ENCODE measurements at places on chromosomes 5 and 9.

GRCh38 chr5:39138892-39139291 lies 64.7 kb upstream of the RICTOR start:
- peak overlapping the region; percentile 82 for H3K27ac ChIP-seq
- peak; percentile 78 for DNase-seq
- peaks cover 8% of the 10 kb centered on the region for H3K4me1 ChIP-seq
- no peak overlapping the region for H3K4me3 ChIP-seq
- H3K36me3 ChIP-seq, result no peaks in the 10 kb centered on the region

DNA sequence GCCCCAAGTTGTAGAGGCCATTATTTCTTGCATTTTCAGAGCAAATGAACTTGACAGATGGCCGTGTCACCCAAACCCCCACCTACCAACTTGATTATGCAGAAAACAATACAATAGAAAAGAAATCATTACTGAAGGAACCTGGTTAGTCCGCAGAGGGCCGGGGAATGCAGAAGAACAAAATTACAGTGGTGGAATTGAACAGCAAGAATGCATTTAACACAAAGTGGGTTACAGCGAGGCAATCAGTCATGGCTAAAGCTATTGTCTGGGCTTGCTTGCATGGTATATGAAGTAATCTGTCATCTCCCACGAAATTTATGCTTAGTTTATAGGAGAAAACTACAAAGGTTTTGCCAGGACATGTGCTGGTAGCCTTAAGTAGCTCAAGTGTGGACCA lies 238.3 kb upstream of the IRX1 start:
- H3K4me3 ChIP-seq, result no peak overlapping the region
- H3K27ac ChIP-seq, result no peak overlapping the region
- H3K36me3 ChIP-seq, result no peaks in the 10 kb centered on the region
- no peaks in the 10 kb centered on the region for H3K4me1 ChIP-seq

GRCh38 chr9:106929471-106930177 lies 66.7 kb downstream of the ZNF462 start:
- peaks cover 17% of the 10 kb centered on the region for H3K36me3 ChIP-seq
- no peaks in the 10 kb centered on the region for H3K27me3 ChIP-seq
- H3K4me1 ChIP-seq, result no peaks in the 10 kb centered on the region
- H3K27ac ChIP-seq, result no peak overlapping the region

DNA sequence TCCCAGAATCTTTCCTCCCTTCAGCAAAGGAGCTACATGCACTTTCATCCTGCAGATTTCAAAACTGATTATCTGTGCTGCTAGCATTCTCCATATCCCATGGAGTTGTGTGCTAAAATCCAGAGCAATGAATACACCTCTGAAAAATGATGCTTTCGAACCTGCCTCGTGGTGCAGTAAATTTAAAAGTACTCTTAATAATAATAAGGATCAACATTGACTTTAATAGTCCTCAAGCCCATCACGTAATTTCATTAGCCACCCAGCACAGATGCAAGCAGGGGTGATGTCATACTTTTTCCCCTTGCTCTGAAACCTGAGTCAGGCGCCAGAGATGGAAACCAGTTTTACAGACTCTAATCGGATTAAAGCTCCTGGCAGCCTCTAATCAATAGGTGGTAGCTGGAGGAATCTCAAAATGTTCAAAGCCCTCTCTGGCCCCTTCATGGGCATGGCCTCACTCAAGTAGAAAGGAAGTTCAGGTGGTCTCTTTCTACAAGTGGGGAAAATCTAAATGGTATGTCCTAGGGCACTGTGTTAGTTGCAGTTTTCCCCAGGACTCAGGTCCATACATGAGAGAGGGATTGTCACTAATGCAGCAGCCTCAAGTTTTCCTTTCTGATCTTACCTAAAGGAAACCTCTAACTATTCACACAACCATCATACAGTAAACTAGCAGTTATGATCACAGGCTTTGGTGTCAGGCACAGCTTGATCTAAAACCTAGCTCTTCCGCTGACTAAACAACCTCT lies 221.6 kb upstream of the SLC30A5 start:
- no peaks in the 10 kb centered on the region for H3K27me3 ChIP-seq
- no peak overlapping the region for H3K4me3 ChIP-seq
- DNase-seq, result no peak

GRCh38 chr5:118902656-118903438 lies 85.5 kb downstream of the DTWD2 start:
- H3K4me1 ChIP-seq, result no peaks in the 10 kb centered on the region
- no peaks in the 10 kb centered on the region for H3K36me3 ChIP-seq
- no peak overlapping the region for H3K4me3 ChIP-seq
- H3K27me3 ChIP-seq, result no peaks in the 10 kb centered on the region

GRCh38 chr5:26003966-26004365 lies 1034.4 kb downstream of the CDH9 start:
- H3K4me3 ChIP-seq, result no peak overlapping the region
- H3K4me1 ChIP-seq, result no peaks in the 10 kb centered on the region
- no peak for DNase-seq
- no peaks in the 10 kb centered on the region for H3K27me3 ChIP-seq
- H3K27ac ChIP-seq, result no peak overlapping the region
- no peaks in the 10 kb centered on the region for H3K36me3 ChIP-seq

- no peaks in the 10 kb centered on the region for H3K36me3 ChIP-seq
- H3K27me3 ChIP-seq, result peaks cover 11% of the 10 kb centered on the region
- no peak overlapping the region for H3K4me3 ChIP-seq
- H3K27ac ChIP-seq, result no peak overlapping the region
- peaks cover 1% of the 10 kb centered on the region for H3K4me1 ChIP-seq
Measured at GRCh38 chr5:116448450-116448849, 126.2 kb downstream of the SEMA6A start.

DNA sequence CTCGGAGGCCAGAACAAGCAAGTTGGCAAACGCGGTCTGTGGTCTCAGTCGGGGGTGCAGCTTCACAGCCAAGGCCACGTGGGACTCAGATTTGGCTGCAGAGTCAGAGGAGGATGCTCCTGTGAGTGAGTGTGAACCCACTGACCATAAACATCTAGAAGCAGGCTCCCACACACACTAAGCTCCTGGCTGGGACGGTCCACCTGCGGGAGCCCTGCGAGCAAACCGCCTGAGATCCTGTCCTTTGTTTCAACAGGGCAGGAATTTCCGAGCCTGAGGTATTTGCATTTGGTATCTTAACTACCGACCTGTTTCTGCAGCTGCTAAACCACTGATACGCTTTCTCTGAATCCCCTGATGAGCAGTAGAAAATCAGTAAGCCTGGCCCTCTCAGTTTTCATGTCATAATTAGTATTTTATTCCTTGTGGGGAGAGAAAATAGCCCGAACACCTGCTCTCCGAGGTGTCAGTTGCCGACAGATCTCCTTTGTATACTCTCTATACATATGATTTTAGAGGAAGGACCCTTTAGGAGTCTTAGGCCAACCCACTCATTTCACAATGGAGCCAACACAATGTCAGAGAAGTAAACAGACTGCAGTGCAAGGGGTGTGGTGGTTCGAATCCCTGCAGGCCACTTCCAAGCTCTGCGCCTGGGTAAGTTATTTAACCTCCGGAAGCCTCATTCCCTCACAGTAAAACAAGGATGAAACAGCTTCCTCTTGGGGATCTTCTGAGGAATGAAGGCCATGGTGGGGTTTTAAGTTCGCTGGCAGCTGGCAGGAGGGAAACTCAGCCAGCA lies 40.9 kb upstream of the PWWP2A start:
- no peak overlapping the region for H3K4me3 ChIP-seq
- H3K4me1 ChIP-seq, result peaks cover 21% of the 10 kb centered on the region
- no peaks in the 10 kb centered on the region for H3K36me3 ChIP-seq
- DNase-seq, result peak; percentile 37
- no peaks in the 10 kb centered on the region for H3K27me3 ChIP-seq
- H3K27ac ChIP-seq, result no peak overlapping the region

DNA sequence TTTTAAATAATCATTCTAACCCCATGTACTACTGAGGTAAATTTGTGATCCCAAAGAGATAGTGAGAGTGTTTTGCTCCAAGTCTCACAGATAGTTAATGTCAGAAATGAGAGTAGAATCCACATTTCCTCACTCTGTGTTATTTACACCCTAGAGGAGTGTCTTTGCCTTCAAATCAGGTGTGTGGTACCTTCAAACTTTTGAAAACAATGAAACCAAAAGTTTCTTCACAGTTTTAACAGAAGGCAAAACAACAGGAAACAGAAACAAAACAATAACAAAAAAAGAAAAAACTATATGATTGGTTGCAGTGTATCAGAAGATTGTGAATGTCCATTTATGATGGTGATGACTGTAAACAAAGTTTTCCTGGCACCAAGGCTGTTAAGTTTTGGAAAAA lies 85.9 kb downstream of the ERBIN start:
- H3K4me1 ChIP-seq, result no peaks in the 10 kb centered on the region
- H3K36me3 ChIP-seq, result peaks cover 18% of the 10 kb centered on the region
- H3K27ac ChIP-seq, result no peak overlapping the region
- no peaks in the 10 kb centered on the region for H3K27me3 ChIP-seq
- DNase-seq, result no peak

DNA sequence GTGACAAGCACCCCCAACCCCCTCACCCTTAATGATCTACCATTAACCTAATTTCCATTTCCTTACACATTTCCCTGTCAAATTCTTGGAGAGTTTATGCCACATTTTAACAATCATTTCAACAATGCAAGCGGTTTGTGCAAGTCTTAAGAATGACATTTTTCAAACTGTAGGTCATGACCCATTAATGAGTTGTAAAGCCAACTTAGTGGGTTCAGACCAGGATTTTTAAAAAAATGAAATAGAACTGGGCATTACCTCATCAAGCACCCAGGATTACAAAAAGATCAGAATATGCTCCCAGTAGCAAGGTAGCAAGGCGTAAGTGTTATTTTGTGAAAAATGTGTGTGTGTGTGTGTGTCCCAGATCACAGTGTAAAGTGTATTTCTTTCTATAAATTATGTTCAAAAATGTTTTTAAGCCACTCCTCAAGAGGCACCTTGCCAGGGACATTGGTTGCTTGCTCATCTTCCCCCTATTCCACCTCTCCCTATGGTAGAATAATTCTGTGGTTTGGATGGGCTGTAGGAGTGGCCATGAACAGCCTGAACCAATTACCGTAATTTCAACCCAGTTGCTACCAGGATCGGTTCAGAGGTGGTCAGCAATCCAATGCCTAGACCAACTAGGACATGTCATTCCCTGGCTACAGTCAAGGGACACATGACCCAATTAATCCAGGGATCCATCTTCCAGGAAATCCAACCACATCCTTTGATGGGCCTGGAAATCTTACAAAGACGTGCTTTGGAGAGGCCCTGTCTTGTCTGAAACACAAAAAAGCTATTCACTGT lies 14.4 kb upstream of the TGFBR1 start:
- DNase-seq, result peak; percentile 75
- H3K36me3 ChIP-seq, result no peaks in the 10 kb centered on the region
- peaks cover 13% of the 10 kb centered on the region for H3K4me1 ChIP-seq
- no peak overlapping the region for H3K4me3 ChIP-seq
- no peaks in the 10 kb centered on the region for H3K27me3 ChIP-seq
- H3K27ac ChIP-seq, result no peak overlapping the region

DNA sequence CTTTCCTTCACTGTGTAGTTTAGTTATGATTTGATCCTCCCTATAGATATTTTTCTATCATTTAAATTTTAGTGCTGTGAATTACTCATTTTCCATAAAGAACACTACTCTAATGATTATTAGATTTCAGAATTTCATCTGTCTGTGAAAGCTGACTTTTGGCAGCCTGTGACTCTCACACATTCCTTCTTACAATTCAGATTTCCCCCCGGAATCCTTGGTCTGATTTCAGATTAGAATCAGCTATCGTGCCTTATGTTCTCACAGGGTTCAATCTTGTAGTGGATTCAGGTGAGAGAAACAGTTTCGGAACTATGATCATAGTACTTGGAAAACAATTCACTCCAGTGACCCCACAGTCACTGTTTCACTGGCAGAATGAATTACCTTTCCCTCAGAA lies 26.2 kb downstream of the ZNF474 start:
- peaks cover 45% of the 10 kb centered on the region for H3K4me1 ChIP-seq
- no peak for DNase-seq
- no peaks in the 10 kb centered on the region for H3K27me3 ChIP-seq

DNA sequence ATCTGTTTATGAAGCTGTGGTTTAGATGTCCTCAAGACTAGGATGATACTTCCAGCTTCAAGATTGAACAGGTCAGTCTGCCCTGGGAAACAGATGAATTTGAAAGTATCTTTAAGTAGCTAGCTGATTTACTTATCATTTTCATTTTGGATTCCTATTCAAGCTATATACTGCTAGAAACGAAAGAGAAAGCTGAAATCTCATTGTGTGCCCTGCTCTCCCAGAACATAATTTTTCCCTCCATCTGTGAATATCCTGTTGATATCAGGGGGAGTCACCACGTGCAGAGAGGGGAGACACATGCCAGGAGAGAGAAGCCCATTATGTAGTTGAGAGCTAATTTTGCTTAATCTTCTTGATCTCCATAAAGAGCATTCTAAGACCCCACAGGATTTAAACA lies 439.1 kb downstream of the NR2F1-AS1 start:
- H3K4me3 ChIP-seq, result no peak overlapping the region
- no peaks in the 10 kb centered on the region for H3K27me3 ChIP-seq
- DNase-seq, result no peak
- H3K27ac ChIP-seq, result no peak overlapping the region
- peaks cover 3% of the 10 kb centered on the region for H3K4me1 ChIP-seq

GRCh38 chr5:129204525-129204924 lies 110.0 kb downstream of the ISOC1 start:
- H3K36me3 ChIP-seq, result no peaks in the 10 kb centered on the region
- no peak for DNase-seq
- H3K4me1 ChIP-seq, result no peaks in the 10 kb centered on the region
- H3K27ac ChIP-seq, result no peak overlapping the region
- H3K4me3 ChIP-seq, result no peak overlapping the region

DNA sequence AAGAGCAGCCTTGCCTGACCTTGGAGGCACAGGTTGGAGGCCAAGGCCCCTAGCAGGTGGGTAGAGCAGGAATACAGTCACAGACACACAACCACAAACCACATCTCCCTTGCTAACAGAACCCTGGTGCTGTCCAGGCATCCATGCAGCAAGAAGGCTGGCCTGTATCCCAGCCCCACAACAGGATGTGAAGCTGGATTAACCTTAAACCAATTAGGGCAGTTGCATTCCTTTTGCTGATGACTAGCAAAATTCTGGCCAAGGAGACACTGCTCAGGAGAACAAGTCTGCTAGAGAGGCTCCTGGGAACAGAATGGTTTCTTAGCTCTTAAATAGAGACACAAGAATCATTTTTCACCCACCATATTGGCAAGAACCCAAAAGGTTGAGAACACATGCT lies 97.8 kb downstream of the C5orf15 start:
- peaks cover 2% of the 10 kb centered on the region for H3K27me3 ChIP-seq
- H3K4me1 ChIP-seq, result peaks cover 38% of the 10 kb centered on the region
- H3K27ac ChIP-seq, result peak overlapping the region; percentile 35
- peak; percentile 98 for DNase-seq
- no peaks in the 10 kb centered on the region for H3K36me3 ChIP-seq

- no peaks in the 10 kb centered on the region for H3K27me3 ChIP-seq
- no peak overlapping the region for H3K4me3 ChIP-seq
- DNase-seq, result no peak
- no peaks in the 10 kb centered on the region for H3K4me1 ChIP-seq
Measured at GRCh38 chr9:83441390-83441789, 96.8 kb downstream of the FRMD3 start.

GRCh38 chr5:113142186-113142585 lies 165.6 kb downstream of the DCP2 start:
- DNase-seq, result no peak
- peaks cover 9% of the 10 kb centered on the region for H3K4me1 ChIP-seq
- H3K36me3 ChIP-seq, result no peaks in the 10 kb centered on the region
- H3K27ac ChIP-seq, result no peak overlapping the region

GRCh38 chr5:172984244-172984953 lies 828 bp downstream of the ATP6V0E1 start:
- H3K27ac ChIP-seq, result peak overlapping the region; percentile 93
- H3K36me3 ChIP-seq, result peaks cover 3% of the 10 kb centered on the region
- H3K4me1 ChIP-seq, result peaks cover 11% of the 10 kb centered on the region
- peak overlapping the region; percentile 78 for H3K4me3 ChIP-seq

Data from astrocyte (in vitro differentiated cells and primary cell).